ENCODE measurements at places on chromosomes 2 and 18. TPM values are rescaled to one million over a fixed set of nuclear protein-coding genes. Genes with fewer than 3 reads are reported as not detected.

DNA sequence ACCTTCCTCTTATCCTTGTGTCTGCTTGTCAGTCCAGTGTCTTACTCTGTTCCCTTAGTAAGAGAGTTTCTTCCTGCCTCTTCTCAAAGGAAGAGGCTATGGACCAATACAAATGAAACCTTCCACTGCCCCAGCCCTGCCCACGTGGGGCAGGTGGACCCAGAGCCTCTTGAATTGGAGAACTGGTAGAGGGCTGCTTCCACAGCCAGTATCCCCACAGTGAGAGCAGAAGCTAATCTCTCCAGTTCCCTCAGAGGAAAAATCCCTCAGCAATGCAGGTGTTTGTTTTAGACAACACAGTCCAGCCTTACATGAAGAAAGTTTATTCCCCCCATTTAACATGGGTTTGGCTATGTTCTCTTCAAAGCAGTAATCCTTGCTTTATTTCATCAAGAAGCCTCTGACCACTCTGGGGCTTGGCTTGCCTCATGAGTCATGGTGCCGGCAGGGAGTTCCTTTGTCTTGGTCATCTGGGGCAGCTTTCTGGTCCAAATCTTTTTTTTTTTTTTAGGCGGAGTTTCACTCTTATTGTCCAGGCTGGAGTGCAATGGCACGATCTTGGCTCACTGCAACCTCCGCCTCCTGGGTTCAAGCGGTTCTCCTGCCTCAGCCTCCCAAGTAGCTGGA is 6.5 kb upstream of the CYBRD1 start:
- no peak for DNase-seq

DNA sequence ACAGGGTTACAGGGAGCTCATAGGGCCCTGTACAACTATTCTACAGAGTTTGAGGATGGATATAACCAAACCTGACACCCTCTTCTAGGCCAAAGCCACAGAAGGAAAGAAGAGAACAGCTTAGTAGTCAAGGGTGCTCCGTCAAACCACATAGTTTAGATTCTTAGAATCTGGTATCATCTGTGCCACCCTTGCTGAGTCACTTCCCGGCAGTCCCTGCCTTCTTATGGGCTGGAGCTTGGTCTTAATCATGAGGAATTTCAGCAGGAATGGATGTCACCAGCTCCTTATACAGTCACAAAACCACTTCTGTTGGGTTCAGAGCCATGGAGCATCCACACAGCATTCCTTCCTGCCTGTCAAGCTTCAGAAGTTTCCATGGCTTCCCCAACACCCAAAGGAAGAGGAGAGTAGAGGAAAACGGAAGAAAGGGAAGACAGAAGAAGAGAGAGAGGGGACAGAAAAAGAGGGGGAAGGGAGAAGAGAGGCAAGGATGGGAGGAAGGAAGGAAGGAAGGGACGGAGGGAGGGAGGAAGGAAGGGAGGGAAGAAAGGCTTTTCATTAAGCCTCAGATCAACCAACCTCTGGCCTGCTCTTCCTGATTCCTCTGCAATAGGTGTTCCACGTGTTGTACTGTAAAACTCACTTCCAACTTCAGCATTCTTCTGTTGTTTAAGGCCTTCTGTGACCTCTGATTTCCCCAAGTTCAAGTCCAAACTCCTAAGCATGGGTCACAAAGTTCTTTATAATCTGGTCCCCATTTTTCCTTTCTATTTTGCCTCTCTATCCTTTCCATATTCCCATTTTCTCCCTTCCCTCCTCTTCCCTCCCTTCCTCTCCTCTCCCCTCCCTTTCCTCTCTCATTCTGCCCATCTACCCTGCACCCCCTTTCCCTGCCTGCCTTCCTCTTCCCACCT is 246.1 kb upstream of the TNP1 start:
- DNase-seq = no peak

DNA sequence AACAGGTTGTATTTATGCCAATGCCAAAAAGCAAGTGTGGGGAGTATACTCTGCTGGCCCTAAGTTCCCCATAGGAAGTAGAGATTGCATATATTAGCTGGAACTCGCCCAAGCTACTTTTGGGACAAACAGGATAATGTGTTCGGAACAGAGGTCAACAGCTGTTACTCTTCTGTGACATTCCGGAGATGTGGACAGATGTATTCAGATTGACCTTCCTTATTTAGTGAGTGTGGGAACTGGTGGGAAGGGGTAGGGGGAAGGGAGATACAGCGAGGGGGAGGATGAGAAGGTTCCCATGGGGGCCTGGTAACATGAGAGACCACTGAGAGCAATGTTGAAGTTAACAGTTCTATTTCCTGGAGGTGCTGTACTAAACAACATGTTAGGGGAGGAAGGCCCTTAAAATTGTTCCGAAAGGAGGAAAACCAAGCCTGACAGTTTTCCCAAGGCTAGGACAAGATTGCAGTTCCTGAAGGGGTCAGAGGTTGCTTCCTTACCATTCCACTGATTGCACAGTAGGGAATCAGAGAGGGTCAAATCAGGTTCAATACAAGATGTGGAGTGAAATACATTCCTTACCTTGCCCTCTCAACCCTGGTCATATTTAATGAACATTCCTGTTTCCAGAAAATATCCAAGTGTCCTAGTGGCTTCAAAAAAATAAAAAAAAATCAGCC is 14.3 kb upstream of the CD28 start:
- DNase-seq = no peak

DNA sequence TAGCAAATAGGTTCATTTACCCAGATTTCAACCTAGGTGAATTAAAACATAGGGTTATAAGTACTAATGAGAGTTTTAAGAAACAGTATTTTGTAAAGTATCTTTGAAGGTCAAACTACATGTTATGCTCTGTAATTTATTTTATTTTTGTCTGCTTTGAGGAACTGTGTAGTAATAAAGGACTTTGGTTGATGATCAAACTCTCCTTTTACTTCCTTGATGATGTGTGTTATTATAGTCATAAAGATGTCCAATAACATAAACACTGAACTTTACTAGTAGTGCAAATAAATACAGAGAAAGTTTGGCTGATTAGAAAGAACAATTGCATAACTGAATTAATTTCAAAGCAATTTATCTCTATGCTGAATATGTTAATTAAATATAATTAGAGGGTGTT is 6.3 kb downstream of the GULP1 start:
- DNase-seq = no peak

- DNase-seq = no peak
These were observed 168.9 kb upstream of the SERPINE2 start for GRCh38 chr2:224208007-224208406.

The PKDCC gene
- total RNA-seq = 156 TPM

- DNase-seq = no peak
These were observed 303.8 kb upstream of the TRIB2 start for GRCh38 chr2:12412898-12413305.

The GPATCH11 gene
- total RNA-seq = 9.4 TPM

The SF3B6 gene
- 68.6 TPM for total RNA-seq

The CXCR1 gene
- total RNA-seq = 1.3 TPM

DNA sequence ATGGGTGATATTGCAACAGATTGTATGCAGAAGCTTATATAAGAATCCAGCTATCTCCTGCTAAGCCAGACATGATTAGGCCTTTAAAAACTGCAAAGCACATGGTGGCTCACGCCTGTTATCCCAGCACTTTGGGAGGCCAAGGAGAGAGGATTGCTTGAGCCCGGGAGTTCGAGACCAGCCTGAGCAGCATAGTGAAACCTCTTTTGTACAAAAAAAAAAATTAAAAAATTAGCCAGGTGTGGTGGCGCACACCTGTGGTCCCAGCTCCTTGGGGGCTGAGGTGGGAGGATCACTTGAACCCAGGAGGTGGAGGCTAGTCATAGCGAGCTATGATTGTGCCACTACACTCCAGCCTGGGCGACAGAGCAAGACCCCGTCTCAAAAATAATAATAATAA is 204.6 kb downstream of the TNS1 start:
- no peak for DNase-seq
